IPS DF 19.7 (cell line): ENCODE measurements at places on chromosomes 13 and 19.

DNA sequence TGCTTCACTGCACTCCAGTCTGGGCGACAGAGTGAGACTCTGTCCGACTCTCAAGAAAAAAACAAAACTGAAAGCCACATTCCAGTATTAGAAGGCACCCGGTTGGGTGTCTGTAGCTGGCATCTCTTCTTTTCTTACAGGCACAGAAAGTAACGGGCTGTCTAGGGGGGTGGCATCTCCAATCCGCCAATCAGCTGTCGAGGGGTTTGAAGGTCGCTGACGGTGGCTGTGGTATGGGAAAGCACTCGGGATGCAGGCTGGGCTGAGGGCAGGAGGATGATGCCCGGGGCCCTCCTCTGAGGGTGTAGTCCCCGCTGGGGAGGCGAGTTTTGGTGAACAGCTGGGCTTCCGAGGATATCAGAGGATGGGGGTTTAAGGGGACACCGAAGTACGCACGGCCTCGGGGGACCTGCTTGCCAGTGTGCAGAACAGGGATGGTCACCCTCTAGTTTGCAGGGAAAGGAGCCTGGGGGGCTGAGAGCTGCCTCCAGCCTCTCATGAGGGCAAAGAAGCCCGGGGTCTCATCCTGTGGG lies 27.0 kb upstream of the ZBTB7A start:
- no peak for DNase-seq

GRCh38 chr13:58500938-58501337 lies 869.4 kb downstream of the PCDH17 start:
- DNase-seq = no peak

- no peak for DNase-seq
These were observed 47.9 kb upstream of the ONECUT3 start for GRCh38 chr19:1705367-1705766.

GRCh38 chr19:57363688-57364181 lies 384 bp downstream of the TRAPPC2B start:
- no peak for DNase-seq

DNA sequence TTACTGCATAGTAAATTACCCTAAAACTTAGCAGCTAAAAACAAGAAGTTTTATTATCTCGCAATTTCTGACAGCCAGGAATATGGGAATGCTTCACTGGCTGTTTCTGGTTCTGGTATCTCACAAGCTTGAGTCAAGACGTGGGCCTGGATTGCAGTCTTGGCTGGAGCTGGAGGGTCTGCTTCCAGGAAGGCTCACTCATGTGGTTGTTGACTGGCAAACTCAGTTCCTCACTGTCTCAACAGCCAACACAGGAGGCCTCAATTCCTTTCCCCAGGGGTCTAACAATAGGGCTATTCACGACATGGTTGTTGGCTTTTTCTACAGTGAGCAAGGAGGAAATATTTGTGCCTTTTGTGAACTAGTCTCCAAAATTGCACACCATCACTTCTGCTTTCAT lies 146.3 kb downstream of the GPC5 start:
- no peak for DNase-seq

GRCh38 chr19:28727480-28728159 lies 485.3 kb downstream of the UQCRFS1 start:
- peak; percentile 45 for DNase-seq

DNA sequence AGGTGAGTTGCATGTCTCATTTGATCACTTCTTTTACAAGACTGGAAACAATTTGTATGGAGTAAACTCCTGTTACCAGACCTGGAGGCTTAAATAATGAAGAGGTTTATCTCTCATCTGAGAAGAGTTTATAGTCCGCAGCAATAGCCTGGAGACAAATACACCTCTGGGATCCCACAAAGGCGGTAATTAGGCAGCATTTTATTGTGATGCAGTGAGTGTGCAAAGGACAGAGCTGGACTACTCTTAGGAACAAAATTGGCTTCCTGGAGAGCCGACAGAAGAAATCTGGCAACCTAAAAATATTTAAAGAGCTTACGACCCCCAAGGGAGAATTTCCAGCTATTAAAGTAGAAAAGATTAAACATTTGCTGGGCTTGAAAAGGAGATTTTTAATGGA lies 11.8 kb upstream of the KATNAL1 start:
- DNase-seq = no peak

GRCh38 chr19:10927730-10928562 lies 493 bp downstream of the YIPF2 start:
- DNase-seq = no peak

DNA sequence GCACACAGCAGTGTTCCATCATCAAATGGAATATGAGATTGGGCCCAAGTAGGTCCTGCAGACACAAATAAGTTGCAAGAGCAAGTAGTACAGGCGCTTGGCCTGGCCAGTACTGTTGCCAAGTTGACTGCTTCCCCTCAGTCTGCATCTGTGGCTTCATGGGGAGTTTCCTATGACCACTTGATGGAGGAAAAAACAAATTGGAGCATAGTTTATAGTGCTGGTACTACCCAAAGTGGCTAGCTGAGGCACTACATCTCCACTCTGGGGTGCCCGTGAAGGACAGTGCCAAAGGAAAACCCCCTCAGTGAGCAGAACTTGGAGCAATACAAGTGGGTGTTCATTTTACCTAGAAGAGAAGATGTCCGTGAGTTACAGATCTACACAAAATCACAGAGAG lies 10.6 kb upstream of the ALOX5AP start:
- DNase-seq = no peak

DNA sequence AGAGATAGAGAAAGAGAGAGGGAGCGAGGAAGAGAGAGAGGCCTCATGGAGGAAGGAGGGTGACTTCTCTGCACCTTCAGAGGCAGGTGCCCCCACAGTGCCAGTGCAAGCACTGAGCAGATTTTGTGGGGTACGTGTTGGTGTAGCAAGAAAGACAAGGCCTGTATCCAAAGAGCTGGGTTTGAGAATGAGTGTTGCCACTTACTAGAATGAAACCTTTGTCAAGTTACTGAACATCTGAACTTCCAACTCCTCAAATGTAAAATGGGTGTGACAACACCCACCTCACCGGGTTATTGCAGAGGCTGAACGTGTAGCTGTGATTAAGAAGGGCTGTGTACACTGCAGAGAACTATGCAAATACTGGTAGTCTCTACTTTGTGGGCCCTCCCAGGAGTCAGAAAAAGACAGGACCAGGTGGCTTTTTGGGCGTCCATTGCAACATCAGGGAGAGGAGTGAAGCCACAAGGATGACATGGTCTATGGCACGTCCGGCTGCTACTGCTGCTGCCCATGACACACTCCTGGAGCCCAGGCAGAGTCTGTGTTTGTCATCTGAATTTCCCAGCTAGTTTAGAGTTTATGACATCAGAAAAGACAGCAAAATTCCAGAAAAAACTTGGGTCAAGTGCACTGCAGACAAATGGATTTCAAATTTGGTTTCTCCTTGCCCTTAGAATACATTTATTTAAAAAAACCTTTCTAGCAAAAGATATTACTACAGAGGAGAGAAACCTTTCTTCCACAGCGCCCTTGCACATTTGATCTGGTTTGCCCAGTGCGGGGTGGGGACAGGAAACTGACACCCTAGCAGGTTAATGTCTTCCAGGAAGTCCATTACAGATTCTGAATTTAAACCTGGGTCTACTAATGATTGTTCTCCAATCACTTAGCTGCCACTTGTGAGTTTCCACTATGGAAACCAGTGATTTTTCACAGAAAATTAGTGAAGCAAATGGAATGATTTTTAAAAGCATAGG lies 54.0 kb upstream of the ATP12A start:
- no peak for DNase-seq

GRCh38 chr13:35629026-35629425 lies 152.5 kb upstream of the MAB21L1 start:
- no peak for DNase-seq

DNA sequence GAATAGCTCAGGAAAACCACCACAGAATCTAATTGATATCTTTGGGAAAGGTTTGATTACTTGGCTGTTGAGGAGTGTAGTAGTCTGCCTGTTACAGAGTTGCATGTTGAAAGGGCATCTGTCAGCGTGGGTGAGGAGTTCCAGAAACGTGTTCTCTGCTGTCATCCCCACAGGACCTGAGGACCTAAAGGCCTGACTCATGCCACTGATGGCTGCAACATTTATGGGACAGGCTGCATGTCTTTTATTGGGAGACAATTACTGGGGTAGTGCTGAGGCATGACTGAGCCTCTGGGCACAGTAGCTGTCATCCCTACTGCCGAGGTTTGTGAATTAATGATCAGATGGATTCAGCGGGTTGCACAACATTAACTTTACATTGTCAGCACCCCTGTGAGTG lies 525.9 kb downstream of the GPC6 start:
- no peak for DNase-seq

- no peak for DNase-seq
These were observed 1.3 kb upstream of the SPIB start for GRCh38 chr19:50417111-50418081.
